ENCODE measurements at places on chromosomes 7 and 10. TPM values are rescaled to one million over a fixed set of nuclear protein-coding genes. Genes with fewer than 3 reads are reported as not detected.
A peak's percentile ranks its signal among the peaks of the same experiment; 100 is the strongest.

Gene C7orf33
- total RNA-seq: not detected

Gene OIT3
- not detected for total RNA-seq

Gene CYP3A4
- not detected for total RNA-seq

Gene CELF2
- total RNA-seq: 137 TPM

Gene GIMAP6
- total RNA-seq: 34.2 TPM

DNA sequence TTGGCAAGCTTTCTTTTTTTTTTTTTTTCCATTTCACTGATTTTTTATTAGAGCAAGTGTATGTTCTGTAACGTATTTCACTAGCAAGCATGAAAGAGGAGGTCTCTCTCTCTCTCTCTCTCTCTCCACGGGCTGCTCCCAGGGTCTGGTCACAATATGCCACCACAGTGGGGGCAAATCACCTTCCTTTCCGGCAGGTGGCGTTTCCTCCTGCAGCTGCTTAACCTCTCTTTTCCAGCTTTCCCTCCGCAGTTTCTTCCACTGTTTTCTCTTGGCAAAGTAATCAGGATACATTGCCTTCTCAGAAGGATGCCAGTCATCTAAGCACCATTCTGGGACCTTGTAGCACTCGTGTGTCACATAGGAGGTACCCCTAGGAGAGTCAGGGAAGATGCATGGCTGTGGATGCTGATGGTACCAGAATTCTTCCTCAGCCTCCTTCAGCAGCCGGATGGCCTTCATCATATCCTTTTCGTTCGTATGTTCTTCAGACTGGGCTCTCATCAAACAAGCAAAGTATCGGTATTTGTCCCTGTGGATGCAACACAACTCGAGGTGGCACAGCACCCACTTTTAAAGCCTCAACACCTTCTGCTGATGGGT, 197.3 kb upstream of the PODXL start:
- DNase-seq: no peak

GRCh38 chr7:1883031-1883761, 213.1 kb downstream of the ELFN1 start:
- no peak for DNase-seq

DNA sequence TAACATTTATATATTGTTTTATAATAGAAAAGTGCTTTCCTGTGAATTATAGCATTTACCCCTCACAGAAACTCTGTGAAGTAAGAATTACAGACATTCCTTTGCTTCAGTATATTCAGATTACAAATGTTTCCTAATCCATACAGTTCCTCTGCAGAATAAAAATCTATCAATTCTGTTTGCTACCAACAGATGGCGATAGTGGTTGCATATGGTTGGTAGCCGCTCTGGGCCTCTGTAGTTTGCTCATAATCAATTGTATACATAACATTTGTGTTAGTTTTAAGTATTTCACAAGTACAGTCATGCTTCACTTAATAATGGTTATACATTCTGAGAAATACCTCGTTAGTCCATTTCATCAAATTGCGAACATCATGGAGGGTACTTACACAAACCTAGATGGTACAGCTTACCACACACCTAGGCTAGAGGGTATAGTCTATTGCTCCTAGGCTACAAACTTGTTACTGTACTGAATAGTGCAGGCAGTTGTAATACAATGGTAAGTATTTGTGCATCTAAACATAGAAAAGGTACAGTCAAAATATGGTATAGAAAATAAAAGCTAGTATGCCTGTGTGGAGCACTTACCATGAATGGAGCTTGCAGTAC, 94.4 kb upstream of the STEAP4 start:
- peak; percentile 1 for DNase-seq

DNA sequence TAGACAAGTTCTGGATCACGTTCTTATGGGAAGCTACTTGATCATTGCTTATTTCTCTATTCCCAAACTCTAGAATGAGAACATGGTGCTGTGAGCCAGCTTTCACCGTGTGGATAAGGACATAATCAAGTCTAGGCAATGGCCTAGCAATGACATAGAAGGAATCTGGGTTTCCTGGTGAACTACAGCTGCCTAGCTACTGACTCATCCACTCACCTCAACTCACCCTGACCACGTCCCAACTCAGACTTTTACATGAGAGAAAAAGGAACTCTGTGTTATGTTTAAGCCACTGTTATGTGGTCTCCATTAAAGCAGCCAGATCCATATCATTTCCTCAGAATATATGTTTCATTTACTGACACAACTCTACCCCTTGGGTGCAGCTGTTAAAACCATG, 18.8 kb upstream of the MET start:
- no peak for DNase-seq

DNA sequence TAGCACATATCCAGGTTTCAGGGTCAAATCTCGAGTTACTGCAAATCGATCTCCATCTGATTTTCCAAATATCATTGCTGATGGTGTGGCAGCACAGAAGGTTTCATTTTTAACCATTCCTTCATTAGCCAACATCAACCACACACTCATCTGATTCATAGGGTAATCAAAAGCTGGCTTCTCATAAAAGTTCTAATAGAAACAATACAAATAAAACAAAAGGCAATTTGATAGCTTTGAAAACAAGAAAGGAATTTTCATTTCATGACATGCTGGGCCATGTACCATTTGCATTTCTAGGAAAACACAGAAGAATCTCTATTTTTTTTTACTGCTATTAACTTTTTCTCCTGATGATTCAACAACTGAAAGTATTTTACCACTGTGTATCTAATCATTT, 147.7 kb upstream of the SLC26A5 start:
- DNase-seq: no peak

DNA sequence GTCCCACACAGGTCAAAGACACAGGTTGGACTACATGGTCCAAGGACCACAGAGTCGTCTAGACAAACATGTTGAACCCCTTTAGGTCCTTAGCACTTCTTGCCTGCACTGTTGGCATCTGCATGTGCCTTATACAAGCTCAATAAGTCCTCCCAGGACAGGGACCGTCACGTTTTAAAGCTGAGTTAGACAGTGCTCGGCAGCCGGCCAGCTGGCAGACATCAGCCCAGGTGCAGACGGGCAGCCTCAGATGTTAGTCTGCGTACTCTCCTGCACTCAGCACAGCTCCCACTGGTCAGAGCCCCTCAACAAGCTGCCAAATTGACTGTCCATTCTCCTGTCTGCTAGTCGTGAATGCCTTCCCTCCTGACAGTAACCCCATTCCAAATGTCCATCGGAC, 34.9 kb downstream of the PARP12 start:
- no peak for DNase-seq

DNA sequence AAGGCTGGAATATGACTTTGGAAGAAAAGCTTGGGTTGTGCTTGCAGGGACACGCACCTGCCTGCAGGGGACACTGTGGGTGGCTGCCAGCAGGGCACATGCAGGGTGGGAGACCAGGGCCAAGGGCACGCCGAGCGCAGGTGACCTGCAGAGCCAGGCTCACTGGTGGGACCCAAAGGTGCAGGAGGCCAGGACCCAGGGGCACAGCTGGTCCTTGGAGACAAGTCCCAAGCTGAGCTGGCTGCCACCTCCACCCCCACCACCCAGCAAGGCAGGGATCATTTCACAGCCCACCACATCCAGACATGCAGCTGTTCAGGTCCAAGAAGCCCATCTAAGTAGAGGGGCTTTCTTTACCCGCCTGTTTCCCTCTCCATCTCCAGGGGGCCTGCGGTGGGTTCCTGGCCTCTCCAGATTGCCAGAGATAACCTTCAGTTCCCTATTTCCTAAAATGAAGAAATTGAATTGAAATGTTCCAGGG, 13.8 kb upstream of the CLIP2 start:
- DNase-seq: no peak

DNA sequence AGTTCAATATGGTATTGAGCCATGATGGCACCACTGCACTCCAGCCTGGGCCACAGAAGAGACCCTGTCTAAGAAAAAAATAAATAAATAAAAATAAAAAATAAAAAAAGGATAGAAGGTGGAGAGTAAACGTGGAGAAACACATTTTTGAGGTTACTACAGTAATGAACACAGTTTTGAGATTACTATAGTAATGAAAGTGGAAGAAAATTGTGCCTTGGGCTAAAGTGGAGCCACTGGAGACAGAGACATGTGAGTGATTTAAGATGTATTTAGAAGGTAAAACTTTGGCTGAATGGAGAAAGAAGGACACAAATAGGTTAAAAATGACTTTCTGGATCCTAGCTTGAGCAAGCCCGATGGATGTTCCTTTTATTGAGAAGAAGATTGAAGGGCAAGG, 76.8 kb downstream of the HGF start:
- no peak for DNase-seq

GRCh38 chr10:91925022-91925320, 1.4 kb downstream of the BTAF1 start:
- no peak for DNase-seq

DNA sequence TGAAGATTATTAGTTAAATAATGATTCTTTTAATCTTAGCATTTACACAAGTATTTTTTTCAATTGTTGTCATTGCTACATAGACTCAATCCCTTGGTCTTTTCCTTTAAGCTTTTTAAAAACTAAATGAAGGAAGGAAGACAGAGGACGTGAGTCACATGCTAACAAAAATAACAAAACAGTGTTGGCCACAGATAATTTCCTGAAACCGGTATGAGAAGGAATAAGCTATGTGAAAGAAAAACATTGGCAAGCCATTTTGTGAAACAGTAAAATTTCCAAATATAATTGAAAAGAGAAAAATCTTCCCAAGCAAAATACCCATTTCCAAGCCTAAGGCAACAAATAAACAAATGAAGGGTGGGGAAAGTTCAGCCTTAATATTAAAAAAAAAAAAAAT, 223.0 kb downstream of the AHR start:
- no peak for DNase-seq

- DNase-seq: no peak
Observed at GRCh38 chr10:128027822-128028507, 98.3 kb downstream of the MKI67 start.

- DNase-seq: no peak
Observed at GRCh38 chr7:138032770-138033169, 30.9 kb upstream of the CREB3L2 start.

GRCh38 chr10:91462423-91462822, 52.3 kb downstream of the HECTD2 start:
- no peak for DNase-seq

DNA sequence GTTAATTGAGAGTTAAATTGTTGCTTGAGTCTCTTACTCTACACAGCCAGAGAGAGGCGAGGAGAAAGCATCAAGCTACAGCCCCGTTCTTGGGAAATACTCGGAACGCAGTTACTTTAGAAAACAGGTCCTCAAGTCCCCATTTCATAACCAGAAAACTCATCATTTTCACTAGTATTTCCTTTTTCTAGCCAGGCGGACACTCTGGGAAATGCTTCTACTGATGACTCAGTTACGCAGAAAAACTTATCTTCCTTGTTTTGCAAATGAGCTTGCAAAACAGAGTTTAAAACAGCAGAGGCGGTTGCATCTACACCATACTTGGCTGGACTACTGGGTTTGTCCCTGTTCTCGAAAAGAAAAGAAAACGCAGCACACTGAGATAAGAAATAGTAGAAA, 111.4 kb upstream of the FGFR2 start:
- no peak for DNase-seq

- no peak for DNase-seq
Observed at GRCh38 chr7:133431134-133431724, 178.4 kb downstream of the EXOC4 start.

DNA sequence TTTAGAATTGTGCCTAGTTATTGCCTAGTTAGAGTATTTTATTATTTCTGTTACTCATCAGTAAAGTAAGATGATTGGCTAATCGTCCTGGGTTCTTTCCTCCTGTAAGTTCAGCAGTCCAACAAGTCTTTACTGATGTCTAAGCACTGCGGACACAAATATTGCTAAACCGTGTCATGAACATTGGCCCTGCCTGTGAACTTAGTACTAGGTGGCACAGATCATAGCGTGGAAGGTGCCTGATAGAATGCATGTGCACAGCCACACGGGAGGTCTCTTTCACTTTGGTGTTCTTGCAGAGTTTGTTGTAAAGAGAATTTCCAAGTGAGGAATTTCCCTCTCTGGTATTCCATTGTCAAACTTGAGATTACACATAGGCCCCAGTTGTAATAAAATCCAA, 38.0 kb downstream of the RBM33 start:
- no peak for DNase-seq

DNA sequence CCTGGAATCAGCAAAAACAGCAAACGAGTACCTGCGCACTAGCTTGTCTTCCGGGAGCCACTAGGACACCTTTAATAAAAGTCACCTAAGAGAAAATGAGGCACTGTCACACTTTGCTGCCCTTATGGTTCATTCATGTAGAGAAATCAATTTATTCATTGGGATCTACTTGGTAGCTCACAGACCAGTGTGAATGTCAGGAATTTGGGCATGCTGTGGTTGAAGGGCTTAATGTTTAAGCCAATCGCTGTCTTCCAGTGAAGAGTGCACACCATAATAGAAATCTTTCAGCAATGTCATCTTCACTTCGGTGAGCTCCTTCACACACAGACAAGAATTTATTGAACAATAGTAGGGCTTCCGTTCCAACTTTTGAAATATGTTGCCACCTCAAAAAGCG, 65.1 kb downstream of the MARCHF5 start:
- DNase-seq: no peak

DNA sequence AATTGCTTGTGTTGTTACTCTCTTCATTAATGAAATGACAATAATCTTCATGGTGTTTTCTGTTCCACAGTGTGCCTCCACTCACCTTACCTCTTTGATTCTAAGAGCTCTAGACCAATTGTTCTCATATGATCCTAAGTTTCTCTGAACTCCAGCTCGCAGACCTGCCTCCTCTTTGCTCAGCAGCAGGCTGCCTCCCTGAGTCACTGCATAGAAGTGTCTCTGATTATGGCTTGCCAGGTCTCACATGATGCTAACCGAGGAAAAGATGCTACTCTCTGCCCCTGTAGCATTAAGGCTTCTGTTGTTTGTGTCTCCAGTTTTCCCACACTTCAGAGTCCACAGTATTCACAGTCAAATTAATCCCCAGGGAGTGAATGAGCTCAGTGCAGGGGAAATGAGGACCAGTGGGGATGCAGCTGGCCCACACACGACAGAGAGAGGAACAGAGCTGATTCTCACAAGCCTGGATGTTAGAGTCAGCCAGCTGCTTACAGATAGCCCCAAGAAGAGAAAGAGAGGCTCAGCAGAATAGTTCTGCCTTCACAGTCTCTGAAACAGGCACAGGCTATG, 145.9 kb upstream of the EGR2 start:
- no peak for DNase-seq

DNA sequence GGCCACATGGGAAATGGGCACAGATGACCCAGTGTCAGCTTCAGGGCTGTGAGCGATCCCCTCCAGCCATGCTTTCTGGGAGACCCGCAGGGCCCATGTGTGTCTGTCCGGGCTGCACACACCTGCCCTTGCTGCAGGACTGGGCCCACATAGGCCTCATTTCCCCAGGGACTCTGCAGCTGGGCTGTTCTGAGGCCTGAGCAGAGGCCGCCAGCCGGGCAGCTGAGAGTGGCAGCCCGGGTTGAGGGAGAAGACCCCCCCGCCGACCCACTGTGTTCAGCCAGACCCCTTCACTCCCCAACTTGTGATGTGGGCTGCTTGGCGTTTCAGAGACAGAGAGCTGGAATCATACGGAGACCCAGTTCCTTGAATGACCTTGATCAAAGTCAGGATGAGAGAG, 50.1 kb upstream of the DPYSL4 start:
- DNase-seq: no peak
